Effector memory CD8-positive, alpha-beta T cell (primary cell): ENCODE measurements at places on chromosomes 6 and 20.

- peaks cover 33% of the 10 kb centered on the region for H3K4me1 ChIP-seq
- H3K27ac ChIP-seq: peak within 1 kb of the TSS; percentile 100
- H3K4me3 ChIP-seq: peak within 1 kb of the TSS; percentile 100
- no peaks in the 10 kb centered on the region for H3K27me3 ChIP-seq
These were observed at the start of gene C6orf62 for GRCh38 chr6:24719125-24719971. Gene C6orf62 (minus strand): TSS chr6:24719154. CDS start chr6:24718668, 486 bp downstream.

- no peak for DNase-seq
- H3K27me3 ChIP-seq: no peaks in the 10 kb centered on the region
- H3K4me1 ChIP-seq: no peaks in the 10 kb centered on the region
- H3K27ac ChIP-seq: no peak overlapping the region
These were observed 477.0 kb downstream of the C6orf118 start for GRCh38 chr6:164832410-164832809.

GRCh38 chr6:32107406-32107805, 1.7 kb downstream of the TNXB start:
- H3K36me3 ChIP-seq: peaks cover 11% of the 10 kb centered on the region
- peaks cover 51% of the 10 kb centered on the region for H3K27me3 ChIP-seq
- peak overlapping the region; percentile 46 for H3K4me3 ChIP-seq
- H3K4me1 ChIP-seq: peaks cover 20% of the 10 kb centered on the region

DNA sequence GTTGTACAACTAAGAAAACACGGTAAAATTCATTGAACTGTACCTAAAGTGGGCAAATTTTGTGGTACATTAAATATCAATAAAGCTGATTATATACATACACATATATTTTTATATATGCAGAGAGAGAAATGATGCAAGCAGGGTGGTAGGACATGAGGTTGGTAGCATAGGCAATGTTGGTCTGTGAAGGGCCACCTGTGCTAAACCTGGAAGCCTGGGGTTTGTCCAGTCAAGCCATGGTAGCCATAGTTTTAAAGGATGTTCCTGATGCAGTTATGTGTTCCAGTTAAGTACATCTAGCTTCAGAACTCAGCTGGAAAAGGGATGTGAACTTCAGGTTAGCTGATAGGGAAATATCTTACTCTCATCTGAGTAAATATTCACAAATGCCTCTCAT, 60.1 kb downstream of the TRIM38 start:
- no peak for DNase-seq
- H3K27me3 ChIP-seq: no peaks in the 10 kb centered on the region
- peaks cover 52% of the 10 kb centered on the region for H3K36me3 ChIP-seq
- no peak overlapping the region for H3K27ac ChIP-seq
- peak overlapping the region; percentile 89 for H3K4me3 ChIP-seq
- peaks cover 28% of the 10 kb centered on the region for H3K4me1 ChIP-seq

- H3K27me3 ChIP-seq: peaks cover 22% of the 10 kb centered on the region
- no peak overlapping the region for H3K4me3 ChIP-seq
- no peak for DNase-seq
These were observed 350.4 kb downstream of the HACE1 start for GRCh38 chr6:104509355-104509754.

DNA sequence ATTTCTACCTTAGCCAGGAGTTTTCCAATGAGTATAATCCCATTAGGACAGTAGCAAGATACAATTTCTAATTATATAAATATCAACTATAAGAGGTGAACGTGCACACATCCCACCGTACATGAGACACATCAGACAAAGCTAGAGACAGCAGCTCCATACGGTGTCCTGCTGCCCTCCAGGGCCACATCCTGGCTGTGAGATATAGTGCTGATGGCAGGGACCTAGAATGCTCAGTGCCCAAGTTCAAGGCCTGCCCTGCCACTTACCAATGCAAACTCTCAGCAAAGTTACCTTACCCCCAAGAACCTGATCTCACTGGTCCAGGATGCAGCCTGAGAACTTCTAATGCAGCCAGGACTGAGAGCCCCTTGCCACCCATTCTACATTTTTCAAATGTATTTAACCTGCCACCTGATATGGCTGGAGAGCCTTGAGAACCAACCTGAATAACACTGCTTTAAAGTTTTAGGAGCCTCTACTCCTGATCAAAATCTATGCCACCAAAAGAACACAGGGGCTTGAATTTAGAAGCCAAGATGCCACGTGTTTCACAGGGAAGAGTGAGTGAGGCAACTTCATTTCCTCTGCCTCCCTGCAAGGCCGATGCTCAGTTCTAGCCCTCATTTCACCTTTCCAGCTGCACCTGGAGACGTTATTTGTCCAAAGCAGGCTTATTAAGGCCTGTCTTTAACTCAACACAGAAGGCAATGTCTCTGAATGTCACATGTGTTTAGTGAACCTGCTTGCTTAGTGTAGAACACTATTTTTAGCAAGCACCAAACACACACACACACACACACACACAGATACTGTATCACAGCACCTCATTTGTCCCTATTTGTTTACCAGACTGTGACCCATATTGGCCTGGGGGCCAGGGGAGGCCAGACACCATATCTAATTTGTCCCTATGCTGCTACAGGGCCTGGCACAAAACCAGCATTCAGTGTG, 6.1 kb downstream of the NFATC2 start:
- H3K4me3 ChIP-seq: peak overlapping the region; percentile 99
- peaks cover 71% of the 10 kb centered on the region for H3K4me1 ChIP-seq
- H3K36me3 ChIP-seq: peaks cover 52% of the 10 kb centered on the region
- DNase-seq: no peak
- H3K27me3 ChIP-seq: no peaks in the 10 kb centered on the region
- H3K27ac ChIP-seq: peak overlapping the region; percentile 98

- H3K36me3 ChIP-seq: peaks cover 4% of the 10 kb centered on the region
- no peak for DNase-seq
- H3K4me1 ChIP-seq: peaks cover 4% of the 10 kb centered on the region
- H3K4me3 ChIP-seq: no peak overlapping the region
These were observed 10.3 kb downstream of the ADISSP start for GRCh38 chr20:3757268-3757667.

DNA sequence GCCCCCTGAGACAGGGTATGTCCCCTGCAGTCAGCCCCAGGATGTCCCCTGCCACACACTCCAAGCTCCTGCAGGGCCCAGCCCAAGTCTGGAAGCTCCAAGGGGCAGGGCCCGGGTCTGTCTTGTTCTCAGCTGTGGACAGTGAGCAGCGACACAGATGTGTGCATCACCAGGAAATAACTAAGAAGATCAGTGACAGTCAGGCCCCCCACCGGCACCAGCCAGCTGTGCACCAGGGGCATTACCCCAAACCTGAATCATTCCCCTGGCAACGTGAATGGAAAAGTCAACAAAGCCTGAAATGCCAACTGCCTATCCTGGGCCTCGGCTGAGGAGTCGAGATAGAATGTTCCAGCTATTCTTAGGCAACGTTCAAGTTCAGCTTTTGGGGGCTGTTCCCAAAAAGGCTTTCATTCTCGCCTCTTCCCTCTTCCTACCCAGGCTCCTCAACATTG, 105.0 kb downstream of the PREX1 start:
- H3K4me1 ChIP-seq: peaks cover 90% of the 10 kb centered on the region
- peak overlapping the region; percentile 57 for H3K4me3 ChIP-seq
- H3K27me3 ChIP-seq: no peaks in the 10 kb centered on the region
- peaks cover 41% of the 10 kb centered on the region for H3K36me3 ChIP-seq

GRCh38 chr20:62151225-62151624, 7.7 kb downstream of the SS18L1 start:
- H3K27me3 ChIP-seq: no peaks in the 10 kb centered on the region
- DNase-seq: no peak
- H3K27ac ChIP-seq: no peak overlapping the region
- peaks cover 41% of the 10 kb centered on the region for H3K36me3 ChIP-seq
- no peak overlapping the region for H3K4me3 ChIP-seq
- H3K4me1 ChIP-seq: peaks cover 35% of the 10 kb centered on the region

DNA sequence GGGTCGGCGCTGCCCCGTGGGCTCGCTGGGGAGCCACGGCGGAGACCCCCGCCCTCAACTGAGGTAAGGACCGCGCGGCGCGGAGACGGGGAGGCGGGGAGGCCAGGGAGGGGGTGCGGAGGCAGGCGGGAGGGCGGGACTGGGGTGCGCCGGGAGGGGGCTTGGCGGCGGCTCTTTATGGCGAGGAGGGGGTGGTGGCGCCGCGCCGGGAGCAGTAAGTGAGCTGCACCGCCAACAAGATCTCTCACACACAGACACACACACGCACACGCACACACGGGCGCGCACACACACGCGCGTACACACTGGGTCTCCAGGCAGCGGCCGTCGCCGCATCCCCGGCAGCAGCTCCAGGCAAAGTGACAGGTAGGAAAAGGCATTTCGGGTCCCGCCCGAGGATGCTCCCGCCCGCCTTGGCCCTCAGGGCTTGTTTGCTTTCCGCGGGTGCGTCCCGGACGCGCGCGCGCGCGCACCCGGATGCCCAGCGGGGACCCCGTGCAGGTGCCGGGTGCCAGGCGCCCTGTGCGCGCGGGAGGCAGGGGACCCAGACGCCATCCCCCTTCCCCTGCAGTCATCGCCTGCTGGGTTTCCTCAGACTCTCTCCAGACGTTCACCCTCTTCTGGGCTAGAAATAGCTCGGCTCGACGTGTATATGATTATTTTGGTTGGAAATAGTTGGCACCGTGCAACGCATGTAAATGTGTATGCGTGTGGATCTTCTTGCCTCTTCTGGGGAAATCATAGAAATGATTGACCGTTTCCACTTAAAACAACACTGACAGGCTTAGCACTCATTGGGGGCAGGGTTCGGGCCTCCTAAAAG, at the start of gene PLCB4:
PLCB4 (plus strand) TSS at position 247 of the 823 bp plus-strand sequence. CDS start 238,728 bp downstream, outside the sequence.
- no peak for DNase-seq
- peaks cover 9% of the 10 kb centered on the region for H3K27me3 ChIP-seq
- H3K4me1 ChIP-seq: peaks cover 3% of the 10 kb centered on the region
- H3K36me3 ChIP-seq: no peaks in the 10 kb centered on the region
- no peak within 1 kb of the TSS for H3K4me3 ChIP-seq

DNA sequence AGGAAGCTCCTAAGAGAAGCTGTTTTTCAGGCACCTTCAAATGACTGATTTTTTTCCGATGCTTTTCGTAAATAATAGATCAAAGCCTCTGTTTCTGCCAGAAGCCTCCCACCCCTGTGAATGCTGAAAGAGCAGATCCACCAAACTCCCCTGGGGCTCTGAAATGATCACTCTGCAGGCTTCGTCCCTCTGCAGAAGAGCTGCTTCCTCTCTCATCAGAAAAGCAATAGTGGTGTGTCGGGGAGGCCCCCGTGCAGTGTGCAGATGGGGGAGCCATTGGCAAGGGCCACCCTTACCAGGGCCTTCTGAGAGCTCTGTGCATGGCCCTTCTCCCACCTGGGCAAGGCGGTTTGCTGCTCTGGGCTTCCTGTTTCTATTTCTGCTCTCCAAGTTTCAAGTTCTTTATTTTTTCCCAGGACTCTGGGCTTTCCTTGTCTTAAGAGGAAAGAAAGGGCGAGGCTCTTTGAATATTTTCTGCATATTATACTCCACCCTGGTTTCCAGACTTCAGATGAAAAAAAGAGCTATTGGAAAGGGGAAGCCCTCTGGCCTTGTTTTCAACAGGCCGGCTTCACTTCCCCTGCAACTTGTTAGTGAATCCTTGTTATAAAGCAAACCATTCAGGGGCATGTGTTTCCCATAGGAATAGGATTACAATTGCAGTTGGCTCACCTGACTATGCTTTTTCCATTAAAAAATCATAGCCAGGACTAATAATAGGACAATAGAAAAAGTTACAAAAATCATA, 155.2 kb downstream of the TTLL2 start:
- no peaks in the 10 kb centered on the region for H3K4me1 ChIP-seq
- H3K27me3 ChIP-seq: peaks cover 42% of the 10 kb centered on the region
- no peaks in the 10 kb centered on the region for H3K36me3 ChIP-seq
- DNase-seq: no peak

DNA sequence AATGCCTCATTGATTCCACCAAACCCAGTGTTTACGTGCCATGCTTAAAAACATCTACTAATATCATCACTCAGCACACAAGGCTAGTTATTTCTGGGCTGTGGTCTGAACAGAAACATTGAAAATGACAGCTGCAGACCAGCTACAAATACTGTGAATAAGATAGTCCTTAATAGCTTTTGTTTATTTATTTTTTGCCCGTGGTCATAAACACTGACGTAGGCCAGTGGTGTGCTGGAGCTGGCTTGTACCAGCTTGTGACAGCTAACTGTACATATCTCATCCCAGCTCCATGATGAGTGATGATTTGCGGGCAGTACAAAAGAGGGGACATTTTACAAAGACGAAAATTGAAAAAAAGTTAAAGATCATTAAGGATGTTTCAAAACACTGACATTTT, 1057.0 kb downstream of the EPHA7 start:
- H3K27me3 ChIP-seq: no peaks in the 10 kb centered on the region
- no peaks in the 10 kb centered on the region for H3K4me1 ChIP-seq
- no peak overlapping the region for H3K4me3 ChIP-seq
- no peaks in the 10 kb centered on the region for H3K36me3 ChIP-seq

GRCh38 chr6:150267686-150268561, 100.9 kb upstream of the IYD start:
- DNase-seq: no peak
- no peaks in the 10 kb centered on the region for H3K36me3 ChIP-seq
- H3K27ac ChIP-seq: no peak overlapping the region
- peaks cover 14% of the 10 kb centered on the region for H3K4me1 ChIP-seq
- H3K4me3 ChIP-seq: no peak overlapping the region

DNA sequence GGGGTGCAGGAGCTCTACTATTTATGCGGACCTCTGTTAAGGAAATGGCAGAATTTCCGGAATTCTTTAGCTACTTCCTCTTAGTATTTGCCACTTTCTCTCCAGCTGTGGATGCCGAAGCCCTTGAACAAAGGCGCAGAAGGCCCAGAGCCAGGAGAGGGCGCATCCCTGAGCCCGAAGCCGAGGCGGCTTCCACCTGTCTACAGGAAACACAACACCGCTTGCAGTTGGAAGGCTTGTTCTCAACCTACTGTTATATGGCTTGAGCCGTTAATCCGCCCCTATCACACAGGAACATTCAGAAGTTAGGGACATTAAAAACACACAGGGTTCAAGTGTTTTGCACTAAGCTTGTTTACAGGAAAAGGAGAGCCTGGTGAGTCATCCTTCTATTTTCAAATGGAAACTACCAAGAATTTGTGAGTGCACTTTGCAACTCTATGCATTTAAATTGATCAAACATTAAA, 417.1 kb downstream of the BCKDHB start:
- H3K27ac ChIP-seq: no peak overlapping the region
- H3K36me3 ChIP-seq: no peaks in the 10 kb centered on the region
- no peak overlapping the region for H3K4me3 ChIP-seq
- no peaks in the 10 kb centered on the region for H3K27me3 ChIP-seq

DNA sequence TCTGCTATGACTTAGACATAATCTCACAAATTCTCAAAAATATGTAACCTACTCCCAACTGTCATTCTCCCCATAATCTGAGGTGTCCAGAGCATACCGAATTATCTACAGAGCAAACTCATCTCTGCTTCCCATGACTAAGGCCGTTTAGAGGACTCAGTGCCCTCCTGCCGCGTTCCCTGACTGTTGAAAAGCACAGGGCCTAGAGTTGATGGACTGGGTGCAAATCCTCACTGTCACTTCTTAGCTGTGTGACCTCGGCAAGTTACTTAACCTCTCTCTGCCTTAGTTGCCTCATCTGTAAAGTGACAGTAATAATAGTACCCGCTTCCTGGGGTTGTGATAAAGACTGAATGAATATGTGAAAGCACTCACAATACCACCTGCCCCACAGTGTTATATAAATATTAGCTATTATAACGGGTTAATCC, 4.7 kb upstream of the TUBB2A start:
- H3K27me3 ChIP-seq: no peaks in the 10 kb centered on the region
- H3K4me1 ChIP-seq: peaks cover 27% of the 10 kb centered on the region
- no peak for DNase-seq
- H3K36me3 ChIP-seq: peaks cover 16% of the 10 kb centered on the region
- H3K4me3 ChIP-seq: peak overlapping the region; percentile 77
- H3K27ac ChIP-seq: peak overlapping the region; percentile 9

GRCh38 chr20:21534886-21535285, 21.0 kb upstream of the NKX2-2 start:
- H3K4me1 ChIP-seq: no peaks in the 10 kb centered on the region
- H3K27ac ChIP-seq: no peak overlapping the region
- peaks cover 17% of the 10 kb centered on the region for H3K27me3 ChIP-seq
- no peak overlapping the region for H3K4me3 ChIP-seq
- H3K36me3 ChIP-seq: no peaks in the 10 kb centered on the region
- no peak for DNase-seq
